T-cell (primary cell): ENCODE measurements at places on chromosomes 7 and 10.
A peak's percentile ranks its signal among the peaks of the same experiment; 100 is the strongest.

GRCh38 chr10:25398680-25399079 is 223.9 kb downstream of the GPR158 start:
- no peak for DNase-seq
- H3K27me3 ChIP-seq = no peaks in the 10 kb centered on the region
- H3K4me1 ChIP-seq = no peaks in the 10 kb centered on the region
- H3K4me3 ChIP-seq = no peak overlapping the region

DNA sequence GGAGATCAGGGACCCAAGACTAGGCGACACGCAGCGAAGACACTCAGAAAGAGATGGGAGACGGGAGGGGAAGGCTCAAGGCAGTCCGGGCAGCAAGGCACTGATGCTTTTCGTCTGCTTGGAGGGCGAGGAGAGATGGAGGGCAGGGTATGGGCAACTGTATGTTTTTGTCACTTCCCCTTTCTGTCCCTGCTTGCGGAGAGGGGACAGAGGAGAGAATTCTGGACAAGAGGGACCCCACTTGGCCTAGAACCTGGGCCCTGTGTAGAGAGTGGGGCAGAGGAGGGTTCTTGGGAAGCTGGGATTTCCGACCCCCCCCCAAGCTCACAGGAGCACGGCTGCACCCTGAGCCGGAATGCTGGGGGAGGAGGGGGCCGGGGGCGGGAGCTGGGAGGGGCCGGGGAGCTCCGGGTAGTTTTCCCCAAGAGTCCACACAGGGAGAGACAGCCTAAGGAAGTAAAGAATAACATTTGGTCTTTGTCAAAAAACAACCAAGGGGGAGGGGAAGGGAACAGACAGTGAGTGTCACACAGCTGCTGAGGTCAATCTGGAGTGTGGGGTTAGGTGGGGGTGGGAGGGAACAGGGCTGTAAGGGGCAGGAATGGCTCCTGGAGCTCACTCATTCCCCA is 1.8 kb downstream of the LRCH4 start:
- no peaks in the 10 kb centered on the region for H3K27me3 ChIP-seq
- peaks cover 20% of the 10 kb centered on the region for H3K36me3 ChIP-seq
- DNase-seq = no peak
- H3K4me3 ChIP-seq = peak overlapping the region; percentile 94
- peaks cover 66% of the 10 kb centered on the region for H3K4me1 ChIP-seq

GRCh38 chr10:60958892-60959601 is 15.1 kb upstream of the RHOBTB1 start:
- H3K4me3 ChIP-seq = no peak overlapping the region
- no peaks in the 10 kb centered on the region for H3K27me3 ChIP-seq
- H3K27ac ChIP-seq = no peak overlapping the region

- DNase-seq = no peak
- H3K27me3 ChIP-seq = peaks cover 26% of the 10 kb centered on the region
- H3K4me1 ChIP-seq = no peaks in the 10 kb centered on the region
- no peak overlapping the region for H3K27ac ChIP-seq
- no peak overlapping the region for H3K4me3 ChIP-seq
- H3K36me3 ChIP-seq = no peaks in the 10 kb centered on the region
These were observed 486.7 kb downstream of the SDK1 start for GRCh38 chr7:3787717-3788264.

DNA sequence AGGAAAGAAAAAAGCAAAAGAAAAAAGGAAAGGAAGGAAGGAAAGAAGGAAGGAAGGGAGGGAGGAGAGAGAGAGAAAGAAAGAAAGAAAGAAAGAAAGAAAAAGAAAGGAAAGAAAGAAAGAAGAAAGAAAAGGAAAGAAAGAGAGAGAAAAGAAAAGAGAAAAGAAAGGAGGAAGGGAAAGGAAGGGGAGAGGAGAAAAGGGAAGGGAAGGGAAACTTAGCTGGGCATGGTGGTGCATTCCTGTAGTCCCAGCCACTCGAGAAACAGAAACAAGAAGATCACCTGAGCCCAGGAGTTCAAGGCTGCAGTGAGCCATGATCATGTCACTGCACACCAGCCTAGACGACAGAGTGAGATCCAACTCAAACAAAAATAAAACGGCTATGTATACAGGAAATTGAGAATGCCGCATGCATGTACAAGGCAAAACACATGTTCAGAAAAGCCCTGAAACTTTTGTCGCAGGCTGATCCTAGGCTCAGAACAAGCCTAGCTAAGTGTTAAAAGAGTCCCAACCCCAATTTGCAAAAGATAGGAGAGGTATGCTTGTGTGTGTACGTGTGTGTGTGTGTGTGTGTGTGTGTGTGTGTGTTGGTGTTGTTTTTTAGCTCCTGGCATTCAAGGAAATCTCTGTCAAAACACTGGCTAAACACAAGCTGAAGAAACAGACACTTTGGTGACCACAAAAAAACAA is 6.6 kb upstream of the NPC1L1 start:
- no peaks in the 10 kb centered on the region for H3K4me1 ChIP-seq
- peaks cover 9% of the 10 kb centered on the region for H3K27me3 ChIP-seq
- H3K4me3 ChIP-seq = no peak overlapping the region
- H3K36me3 ChIP-seq = no peaks in the 10 kb centered on the region
- no peak overlapping the region for H3K27ac ChIP-seq

DNA sequence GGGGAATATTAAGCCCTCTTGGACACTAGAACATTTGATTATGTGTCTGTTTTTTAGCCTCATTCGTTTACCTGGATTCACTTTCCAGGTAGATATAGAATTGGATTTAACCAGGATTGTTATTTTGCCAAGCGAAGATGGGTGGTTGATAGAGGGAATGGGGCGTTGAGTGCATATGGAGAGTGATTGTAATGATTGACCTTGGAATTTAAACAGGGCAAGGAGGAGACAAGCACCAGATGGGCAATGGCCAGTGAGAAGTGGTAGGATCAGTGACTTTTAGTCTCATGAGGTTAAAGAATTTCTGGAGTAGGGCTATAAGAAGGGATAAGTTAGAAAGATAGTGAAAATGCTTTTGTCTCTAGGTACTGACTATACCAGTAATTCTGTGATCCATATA is 211.2 kb upstream of the CSTF2T start:
- no peak overlapping the region for H3K27ac ChIP-seq
- no peak overlapping the region for H3K4me3 ChIP-seq
- H3K4me1 ChIP-seq = no peaks in the 10 kb centered on the region
- no peak for DNase-seq
- no peaks in the 10 kb centered on the region for H3K36me3 ChIP-seq
- H3K27me3 ChIP-seq = no peaks in the 10 kb centered on the region

DNA sequence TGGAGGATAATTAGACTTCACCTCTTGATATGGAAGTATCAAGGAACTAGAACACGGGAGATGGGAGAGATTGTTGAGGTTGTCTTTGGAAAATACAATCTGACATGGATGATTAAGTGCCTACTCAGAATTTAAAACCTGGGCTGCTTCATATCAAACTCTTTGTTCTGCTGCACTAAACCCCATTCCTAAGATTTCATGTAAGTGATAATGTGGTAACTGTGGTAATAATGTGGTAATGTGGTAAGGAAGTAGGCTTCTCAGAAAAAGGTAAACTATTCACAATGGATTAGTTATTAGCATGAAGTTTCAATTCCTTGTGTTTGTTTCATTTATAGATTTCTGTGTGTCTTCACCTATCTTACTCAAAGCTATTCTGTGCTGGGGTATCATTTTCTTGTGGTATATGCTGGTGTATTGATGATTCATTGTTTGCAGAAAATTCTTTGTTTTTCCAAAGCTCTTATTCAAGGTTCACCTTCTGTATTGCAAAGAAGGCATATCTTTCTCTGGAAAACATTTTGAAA is 129.9 kb upstream of the TAC1 start:
- no peak for DNase-seq
- H3K4me3 ChIP-seq = no peak overlapping the region
- H3K27me3 ChIP-seq = no peaks in the 10 kb centered on the region
- no peaks in the 10 kb centered on the region for H3K36me3 ChIP-seq
- no peaks in the 10 kb centered on the region for H3K4me1 ChIP-seq

DNA sequence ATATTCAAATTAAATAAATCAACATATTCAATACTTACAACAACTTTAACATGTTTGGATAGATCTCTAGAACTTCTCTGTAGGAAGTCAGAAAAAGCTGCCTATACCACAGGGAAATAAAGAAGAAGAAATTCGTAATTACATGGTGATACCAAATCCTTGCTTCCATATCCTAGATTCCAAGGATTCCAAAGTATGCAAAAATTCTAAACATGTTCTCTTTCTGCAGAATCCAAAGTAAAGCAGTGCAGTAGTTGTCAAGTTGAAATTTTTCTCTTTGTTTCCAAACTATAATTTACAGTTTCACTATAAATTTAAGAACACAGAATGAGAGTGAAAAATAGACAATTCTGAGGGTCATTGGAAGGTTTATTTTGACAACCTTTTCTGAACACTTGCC is 233.7 kb upstream of the PTN start:
- H3K4me3 ChIP-seq = no peak overlapping the region
- no peaks in the 10 kb centered on the region for H3K36me3 ChIP-seq
- H3K27ac ChIP-seq = no peak overlapping the region
- DNase-seq = no peak
- H3K4me1 ChIP-seq = no peaks in the 10 kb centered on the region

- H3K36me3 ChIP-seq = no peaks in the 10 kb centered on the region
- no peak for DNase-seq
- no peaks in the 10 kb centered on the region for H3K27me3 ChIP-seq
- H3K4me3 ChIP-seq = no peak overlapping the region
These were observed 349.8 kb downstream of the PTPRN2 start for GRCh38 chr7:158237672-158238335.

- no peak overlapping the region for H3K4me3 ChIP-seq
- peaks cover 26% of the 10 kb centered on the region for H3K36me3 ChIP-seq
- peaks cover under 1% of the 10 kb centered on the region for H3K4me1 ChIP-seq
These were observed 48.6 kb upstream of the PPIF start for GRCh38 chr10:79298403-79299244.

DNA sequence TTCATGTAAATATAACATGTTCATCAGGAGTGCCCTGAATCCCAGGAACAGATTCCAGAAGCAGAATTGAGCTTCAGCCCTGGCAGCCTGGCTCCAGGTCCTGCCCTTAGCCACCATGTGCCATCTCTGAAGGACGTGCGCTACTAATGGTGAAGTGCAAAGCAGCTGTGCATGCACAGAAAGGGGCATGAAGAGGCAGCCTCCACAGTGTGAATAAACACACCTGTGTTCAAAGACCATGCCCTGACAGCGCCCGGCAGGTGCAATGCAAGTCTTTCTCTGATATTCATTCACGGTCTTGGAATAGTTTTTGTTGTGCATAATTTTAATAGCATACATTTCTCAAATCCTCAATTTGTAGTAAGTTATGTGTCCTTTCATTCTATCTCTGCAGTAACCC is 250.4 kb upstream of the TCERG1L start:
- no peak overlapping the region for H3K4me3 ChIP-seq
- DNase-seq = no peak
- H3K36me3 ChIP-seq = no peaks in the 10 kb centered on the region
- no peak overlapping the region for H3K27ac ChIP-seq

GRCh38 chr10:7941576-7941975 is 112.9 kb upstream of the GATA3 start:
- H3K4me3 ChIP-seq = no peak overlapping the region
- no peak for DNase-seq
- H3K27me3 ChIP-seq = no peaks in the 10 kb centered on the region

- H3K4me1 ChIP-seq = no peaks in the 10 kb centered on the region
- no peaks in the 10 kb centered on the region for H3K36me3 ChIP-seq
- H3K27me3 ChIP-seq = no peaks in the 10 kb centered on the region
- no peak for DNase-seq
- H3K27ac ChIP-seq = no peak overlapping the region
These were observed 398.4 kb downstream of the DGKB start for GRCh38 chr7:14504134-14504533.

DNA sequence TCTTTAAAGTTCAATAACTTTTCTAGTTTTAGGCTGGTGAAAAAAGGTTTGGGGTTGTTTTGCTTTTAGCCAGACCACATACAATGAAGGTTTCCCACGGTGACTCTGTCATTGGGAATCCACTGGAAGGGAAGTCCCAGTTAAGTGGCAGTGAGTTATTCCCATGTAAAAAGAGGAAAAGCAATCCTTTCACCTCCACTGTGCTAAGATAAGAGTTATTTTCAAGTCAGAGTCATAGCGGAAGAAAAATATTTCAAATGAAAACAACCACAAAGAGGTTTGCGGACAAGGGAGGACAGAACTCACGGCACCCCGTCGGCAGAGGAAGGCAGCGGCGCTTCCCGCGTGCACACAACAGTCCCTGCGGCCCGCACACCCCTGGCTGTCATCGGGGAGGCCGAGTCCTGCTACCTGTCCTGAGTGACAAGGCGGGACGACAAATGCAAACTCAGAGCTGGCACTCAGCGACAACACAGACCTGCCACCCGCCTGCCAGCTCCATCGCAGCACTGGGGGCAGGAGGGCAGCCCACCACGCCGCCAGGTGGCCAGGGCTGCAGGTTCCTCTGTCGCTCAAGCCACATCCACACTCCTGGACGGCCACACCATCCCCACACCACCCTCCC is 9.3 kb upstream of the PAPOLB start:
- H3K27me3 ChIP-seq = peaks cover 3% of the 10 kb centered on the region
- no peak overlapping the region for H3K4me3 ChIP-seq
- H3K27ac ChIP-seq = no peak overlapping the region

DNA sequence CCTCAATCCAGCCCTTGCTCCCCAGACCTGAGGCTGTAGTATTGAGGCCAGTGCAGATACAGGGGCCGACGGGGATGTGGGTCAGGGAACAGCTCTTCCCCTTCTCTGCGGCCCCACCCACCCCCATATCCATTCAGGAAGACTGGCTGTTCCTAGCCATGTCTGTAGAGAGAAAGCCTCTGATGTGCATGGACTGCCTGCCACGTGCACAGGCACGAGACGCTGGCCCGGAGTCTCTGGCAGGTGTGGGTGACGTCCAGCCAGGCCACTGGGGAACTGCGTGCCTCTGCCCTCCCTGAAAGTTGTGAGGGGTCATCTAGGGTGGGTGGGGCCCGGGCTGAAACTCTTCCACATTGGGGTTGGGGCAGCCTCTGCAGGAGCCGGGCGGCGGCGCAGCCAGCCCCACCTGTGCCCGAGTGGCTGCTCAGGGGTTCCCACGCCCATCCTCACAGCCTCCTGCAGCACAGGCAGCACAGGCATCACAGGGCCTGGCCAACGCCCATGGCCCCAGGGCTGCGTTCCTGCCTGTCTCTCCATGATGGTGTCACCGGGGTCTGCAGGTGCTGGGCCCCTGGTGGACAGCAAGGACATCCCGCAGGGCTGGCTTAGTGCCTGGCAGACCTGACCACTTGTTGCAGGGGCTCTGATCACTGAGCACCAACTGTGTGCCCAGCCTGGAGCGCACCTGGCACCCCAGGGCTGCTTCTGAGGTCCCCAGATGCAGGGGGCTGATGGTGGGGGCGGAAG is 27.5 kb downstream of the MICALL2 start:
- no peaks in the 10 kb centered on the region for H3K4me1 ChIP-seq
- no peak overlapping the region for H3K4me3 ChIP-seq
- H3K27me3 ChIP-seq = no peaks in the 10 kb centered on the region
- H3K27ac ChIP-seq = no peak overlapping the region
- no peak for DNase-seq

DNA sequence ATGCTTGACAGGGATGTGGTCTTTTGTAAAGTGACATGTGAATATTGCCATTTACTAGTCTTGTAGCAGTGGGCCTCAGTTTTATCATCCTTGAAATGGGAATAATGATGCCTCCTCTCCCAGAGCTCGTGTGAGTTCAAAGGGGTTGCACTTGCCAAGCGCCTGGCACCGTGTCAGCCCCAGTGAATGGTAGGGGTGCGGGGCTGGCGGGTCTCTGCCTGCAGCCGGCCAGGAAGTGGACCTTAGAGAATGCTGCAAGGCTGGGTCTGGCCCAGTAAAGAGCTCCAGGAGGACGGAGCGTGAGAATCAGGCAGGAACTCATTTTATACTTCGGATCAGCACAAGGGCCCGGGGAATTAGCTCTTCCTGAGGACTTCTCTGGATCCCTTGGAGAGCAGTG is 524.4 kb upstream of the FOXK1 start:
- DNase-seq = no peak
- H3K36me3 ChIP-seq = no peaks in the 10 kb centered on the region
- no peaks in the 10 kb centered on the region for H3K27me3 ChIP-seq
